ENCODE measurements at places on chromosomes 2 and 18.
A peak's percentile ranks its signal among the peaks of the same experiment; 100 is the strongest.

DNA sequence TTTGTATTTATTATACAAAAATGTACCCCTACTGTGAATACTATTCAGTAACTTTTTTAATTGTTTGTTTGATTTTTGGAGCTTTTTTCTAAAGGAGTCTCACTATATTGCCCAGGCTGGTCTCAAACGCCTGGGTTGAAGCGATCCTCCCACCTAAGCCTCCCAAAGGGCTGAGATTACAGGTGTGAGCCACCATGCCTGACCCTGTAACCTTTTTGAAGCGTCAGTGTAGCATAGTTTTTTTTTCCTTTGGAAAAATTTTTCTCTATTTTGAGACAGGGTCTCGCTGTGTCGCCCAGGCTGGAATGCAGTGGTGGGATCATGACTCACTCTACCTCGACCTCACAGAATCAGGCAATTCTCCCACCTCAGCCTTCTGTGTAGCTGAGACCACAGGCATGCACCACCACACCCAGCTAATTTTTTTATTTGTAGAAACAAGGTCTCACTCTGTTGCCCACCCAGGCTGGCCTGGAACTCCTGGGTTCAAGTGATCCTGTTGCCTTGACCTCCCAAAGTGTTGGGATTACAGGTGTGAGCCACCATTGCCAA, 2.0 kb downstream of the GMCL1 start:
- no peak for DNase-seq

GRCh38 chr2:160756481-160756880, 262.9 kb upstream of the RBMS1 start:
- DNase-seq: no peak

- no peak for DNase-seq
Measured at GRCh38 chr2:8550937-8551621, 130.8 kb upstream of the ID2 start.

GRCh38 chr18:61699397-61700110, 193.3 kb downstream of the RNF152 start:
- no peak for DNase-seq

DNA sequence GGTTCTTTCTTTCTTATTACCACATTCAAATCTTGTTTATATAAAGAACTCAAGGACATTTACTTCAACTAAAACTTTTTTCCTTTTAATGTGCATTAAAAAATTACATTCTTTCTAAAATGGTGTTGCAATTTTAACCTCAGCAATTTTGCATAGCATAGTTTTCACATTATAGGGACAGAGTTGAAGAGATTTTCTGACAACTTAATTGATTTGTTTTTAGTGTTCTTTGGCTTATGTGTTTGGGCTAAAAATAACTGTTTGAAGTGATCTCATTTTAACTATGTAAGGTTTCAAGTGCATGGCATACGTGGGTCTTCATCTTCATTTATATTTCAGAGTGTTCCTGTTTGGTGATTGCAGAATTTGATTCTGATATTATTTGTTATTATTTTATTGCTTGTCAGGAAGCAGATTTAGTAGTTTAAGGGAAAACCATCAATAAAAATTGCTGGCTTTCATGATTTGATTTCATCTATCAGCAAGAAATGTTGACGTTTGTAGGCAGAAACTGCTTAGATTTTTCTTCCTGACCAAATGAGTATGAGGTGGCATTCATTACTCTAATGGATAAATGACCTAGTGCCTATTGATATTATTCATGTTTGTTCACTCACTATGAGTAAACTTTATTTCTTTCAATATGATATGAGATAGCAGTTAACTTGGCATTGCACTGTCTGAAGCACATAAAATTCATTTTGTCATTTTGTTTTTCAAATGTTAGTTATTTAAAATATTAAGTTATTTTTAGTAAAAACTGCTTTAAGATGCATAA, 398.4 kb downstream of the NUP35 start:
- no peak for DNase-seq

DNA sequence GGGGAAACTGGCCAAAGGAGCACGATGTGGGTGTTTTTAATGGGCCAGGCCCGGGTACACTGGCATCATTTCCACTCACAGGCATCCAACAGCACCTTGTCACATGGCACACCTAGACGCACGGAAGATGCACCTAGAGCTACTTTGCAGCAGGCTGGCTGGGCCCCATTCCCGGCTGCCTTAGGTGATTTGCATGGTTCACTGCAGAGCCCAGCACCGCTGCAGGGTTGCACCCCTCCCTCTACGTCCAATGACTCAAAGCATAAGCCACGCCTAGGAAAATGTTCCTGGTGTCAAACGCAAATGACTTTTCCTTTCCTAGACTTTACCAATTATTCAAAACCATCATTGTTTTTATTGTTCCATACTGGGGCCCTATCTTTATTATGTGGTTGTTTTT, 222.9 kb downstream of the EIPR1 start:
- no peak for DNase-seq

- no peak for DNase-seq
Measured at GRCh38 chr2:44752761-44753160, 188.7 kb upstream of the SIX3 start.

DNA sequence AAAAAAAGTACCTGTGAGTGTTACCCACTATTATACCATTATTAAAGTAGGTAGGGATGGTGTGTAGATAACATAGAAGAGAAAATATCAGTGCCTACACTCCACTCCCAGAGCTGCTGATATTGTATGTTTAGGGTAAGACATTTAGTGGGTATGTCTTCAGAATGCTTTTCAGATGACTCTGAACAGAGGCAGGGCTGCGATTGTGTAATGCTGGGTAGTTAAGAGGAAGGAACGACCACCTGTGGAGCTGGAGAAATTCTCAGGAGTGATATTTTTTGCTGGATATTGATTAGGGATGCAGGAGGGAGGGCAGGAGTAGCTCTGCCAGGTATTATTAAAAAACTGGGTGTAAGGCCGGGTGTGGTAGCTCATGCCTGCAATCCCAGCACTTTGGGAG, 2.8 kb downstream of the CNOT11 start:
- DNase-seq: no peak

DNA sequence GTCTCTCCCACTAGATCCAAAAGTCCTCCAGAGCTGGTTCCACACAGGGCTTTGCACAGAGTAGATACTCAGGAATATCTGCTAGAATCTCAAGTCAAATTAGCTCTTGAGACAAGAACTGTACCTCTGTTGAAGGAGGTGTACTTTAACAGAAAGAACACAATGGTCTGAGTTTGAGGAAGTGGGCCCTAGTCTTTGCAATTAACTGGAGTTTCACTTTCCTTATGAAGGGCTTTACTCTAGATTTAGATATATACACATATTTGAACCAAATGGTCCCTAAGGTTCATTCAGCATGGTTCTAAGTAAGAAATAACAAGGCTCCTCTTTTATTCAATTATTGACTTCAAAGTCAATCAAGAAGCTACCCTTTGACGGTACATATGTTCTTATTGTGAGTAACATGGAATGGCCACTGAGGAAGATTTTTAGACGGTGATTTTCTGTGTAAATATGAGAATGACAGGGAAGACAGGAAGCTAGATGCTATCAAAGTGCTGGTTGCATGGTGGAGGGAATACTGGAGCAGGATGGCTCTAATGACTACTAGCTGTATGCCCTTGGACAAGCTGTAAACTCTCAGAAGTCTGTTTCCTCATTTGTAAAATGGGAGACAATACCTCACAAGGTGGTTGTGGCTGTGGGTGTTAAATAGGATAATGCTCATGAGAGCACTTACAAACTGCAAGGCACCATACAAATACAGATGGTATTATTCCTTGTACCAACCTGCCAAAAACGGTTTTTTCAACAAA, 73.5 kb upstream of the SERTAD2 start:
- DNase-seq: no peak

- peak; percentile 94 for DNase-seq
Measured at GRCh38 chr2:36485521-36485920, 112.4 kb downstream of the FEZ2 start.
